Activated T-cell treated with anti-CD3 and anti-CD28 coated beads, Interleukin-2, amount 50 U/mL, for 72 hours (primary cell): ENCODE measurements at places on chromosomes 13 and 19. TPM values are rescaled to one million over a fixed set of nuclear protein-coding genes. Genes with fewer than 3 reads are reported as not detected.

DNA sequence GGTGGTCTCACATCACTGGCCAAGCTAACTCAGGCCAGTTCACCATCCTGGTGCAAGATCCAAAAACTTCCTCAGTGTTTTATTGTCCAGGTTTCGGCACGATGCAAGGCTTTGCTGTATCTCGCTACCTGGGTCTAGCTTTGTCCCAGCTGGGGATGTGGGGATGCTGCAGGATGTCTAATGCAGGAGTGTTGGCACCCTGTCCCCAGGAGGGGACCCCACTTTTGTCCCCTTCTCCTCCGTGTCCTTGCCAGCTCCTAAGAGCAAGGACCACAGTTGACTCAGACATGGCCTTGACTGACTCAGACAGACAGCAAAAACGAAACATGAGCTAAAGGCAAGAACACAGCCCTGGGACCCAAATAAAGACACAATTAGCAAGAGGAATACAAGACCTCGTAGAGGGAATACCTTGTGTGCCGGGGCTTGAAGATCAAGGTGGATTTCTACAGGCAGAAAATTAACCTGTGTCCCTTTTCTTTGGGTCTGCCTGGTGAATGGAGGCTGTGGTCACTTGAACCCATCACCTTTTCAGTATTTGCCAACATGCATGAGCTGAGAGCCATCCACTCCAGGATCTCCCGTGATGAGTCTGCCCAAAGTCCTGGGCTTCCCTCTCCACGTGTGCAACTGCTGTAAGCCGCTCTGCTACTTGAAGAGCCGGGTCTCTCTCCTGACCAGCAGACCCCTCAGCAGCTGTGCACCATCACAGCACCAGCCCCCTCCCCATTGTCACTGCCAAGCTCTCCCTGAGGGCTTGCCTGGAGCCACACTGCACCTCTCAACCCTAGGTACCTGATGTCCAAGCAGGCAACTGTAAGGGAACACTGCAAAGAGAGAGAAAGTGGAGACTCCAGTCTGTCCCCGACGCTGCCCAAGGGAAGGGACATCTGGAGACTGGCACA, 149.5 kb upstream of the ZNF507 start:
- H3K4me1 ChIP-seq = no peaks in the 10 kb centered on the region
- H3K36me3 ChIP-seq = no peaks in the 10 kb centered on the region
- peaks cover 4% of the 10 kb centered on the region for H3K27me3 ChIP-seq
- H3K27ac ChIP-seq = no peak overlapping the region

DNA sequence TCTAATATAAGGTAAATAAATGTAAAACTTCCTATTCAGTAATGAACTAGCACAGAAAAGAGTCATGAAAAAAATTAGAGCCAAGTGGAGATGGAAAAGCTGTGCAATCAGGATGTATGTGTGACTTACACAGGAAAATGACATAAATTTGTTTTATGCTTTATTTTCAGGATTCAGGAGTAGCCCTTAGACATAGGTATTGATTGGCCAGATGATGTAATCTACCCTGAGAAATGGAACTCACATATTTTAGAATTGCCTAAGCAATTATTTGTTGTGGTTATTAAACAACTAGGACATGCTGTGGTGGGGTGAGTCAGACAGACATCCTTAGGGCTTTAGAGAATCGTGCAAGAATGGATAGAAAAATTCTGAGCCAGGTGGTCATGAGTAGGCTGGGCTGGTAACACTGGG, 110.6 kb downstream of the PCDH9 start:
- no peaks in the 10 kb centered on the region for H3K36me3 ChIP-seq
- no peak for DNase-seq
- H3K4me3 ChIP-seq = no peak overlapping the region
- no peak overlapping the region for H3K27ac ChIP-seq
- H3K4me1 ChIP-seq = no peaks in the 10 kb centered on the region

ERICH6B gene
- total RNA-seq = not detected

RAB3D gene
- 16.8 TPM for total RNA-seq

- peak overlapping the region; percentile 3 for H3K27ac ChIP-seq
- H3K4me1 ChIP-seq = peaks cover 37% of the 10 kb centered on the region
- no peak for DNase-seq
- H3K4me3 ChIP-seq = no peak overlapping the region
- H3K36me3 ChIP-seq = peaks cover 35% of the 10 kb centered on the region
- no peaks in the 10 kb centered on the region for H3K27me3 ChIP-seq
Measured at GRCh38 chr13:99526549-99526948, 25.3 kb downstream of the TM9SF2 start.

GRCh38 chr19:31344403-31344802, 4.8 kb downstream of the TSHZ3 start:
- no peak overlapping the region for H3K4me3 ChIP-seq
- H3K4me1 ChIP-seq = peaks cover 25% of the 10 kb centered on the region
- peaks cover 30% of the 10 kb centered on the region for H3K27me3 ChIP-seq

GRCh38 chr19:19460258-19460731, 54.8 kb downstream of the GATAD2A start:
- peaks cover 4% of the 10 kb centered on the region for H3K36me3 ChIP-seq
- peak overlapping the region; percentile 87 for H3K4me3 ChIP-seq
- no peaks in the 10 kb centered on the region for H3K27me3 ChIP-seq
- DNase-seq = peak; percentile 51

- H3K4me1 ChIP-seq = no peaks in the 10 kb centered on the region
- H3K36me3 ChIP-seq = no peaks in the 10 kb centered on the region
Measured at GRCh38 chr13:105471673-105472072, 1063.8 kb downstream of the EFNB2 start.

TNNI3 gene
- 0.91 TPM for total RNA-seq

DNA sequence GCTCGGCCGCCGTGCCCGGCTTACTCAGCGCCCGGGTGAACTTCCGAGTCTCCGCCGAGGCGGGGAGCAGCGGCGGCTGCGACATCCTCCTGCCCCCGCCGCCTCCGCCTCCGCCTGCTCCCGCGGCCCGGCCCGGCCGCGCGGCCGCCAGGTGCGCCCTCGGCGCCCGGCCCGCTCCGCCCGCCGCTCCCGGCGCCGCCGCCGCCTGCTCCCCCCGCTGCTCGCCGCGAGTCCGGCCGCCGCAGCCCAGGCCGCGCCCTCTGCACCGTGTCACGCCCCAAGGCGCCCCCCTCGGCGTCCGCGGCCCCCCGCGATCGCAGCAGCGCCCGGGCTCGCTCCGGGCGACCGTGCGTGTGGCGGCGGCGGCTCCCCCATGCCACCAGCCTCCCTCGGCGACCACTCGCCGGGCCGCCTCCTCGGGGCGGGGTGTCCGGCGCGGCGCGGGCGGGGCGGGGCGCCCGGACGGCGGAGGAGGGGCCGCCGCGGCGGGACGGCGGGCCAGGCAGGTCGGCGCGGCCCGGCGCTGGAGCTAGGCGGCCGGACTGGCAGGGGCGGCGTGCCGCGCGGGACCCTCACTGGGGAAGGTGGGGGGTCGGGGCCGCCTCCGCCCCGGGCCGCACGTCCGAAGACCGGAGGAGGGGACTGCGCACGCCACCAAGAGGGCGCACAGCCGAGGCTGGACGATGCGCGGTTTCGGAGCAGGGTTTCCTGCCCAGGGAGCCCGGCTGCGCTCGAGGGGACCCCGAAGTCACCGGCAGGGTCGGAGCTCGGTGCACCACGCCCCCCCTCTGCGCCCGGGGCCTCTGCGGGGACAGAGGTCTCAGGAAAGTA, 108.6 kb upstream of the DOCK9 start:
- peak; percentile 87 for DNase-seq
- H3K36me3 ChIP-seq = peaks cover 5% of the 10 kb centered on the region
- H3K27ac ChIP-seq = no peak overlapping the region

DZIP1 gene
- total RNA-seq = 0.31 TPM

- H3K27ac ChIP-seq = no peak overlapping the region
- DNase-seq = no peak
- no peaks in the 10 kb centered on the region for H3K27me3 ChIP-seq
Measured at GRCh38 chr13:60931858-60932546, 483.6 kb downstream of the PCDH20 start.

DNA sequence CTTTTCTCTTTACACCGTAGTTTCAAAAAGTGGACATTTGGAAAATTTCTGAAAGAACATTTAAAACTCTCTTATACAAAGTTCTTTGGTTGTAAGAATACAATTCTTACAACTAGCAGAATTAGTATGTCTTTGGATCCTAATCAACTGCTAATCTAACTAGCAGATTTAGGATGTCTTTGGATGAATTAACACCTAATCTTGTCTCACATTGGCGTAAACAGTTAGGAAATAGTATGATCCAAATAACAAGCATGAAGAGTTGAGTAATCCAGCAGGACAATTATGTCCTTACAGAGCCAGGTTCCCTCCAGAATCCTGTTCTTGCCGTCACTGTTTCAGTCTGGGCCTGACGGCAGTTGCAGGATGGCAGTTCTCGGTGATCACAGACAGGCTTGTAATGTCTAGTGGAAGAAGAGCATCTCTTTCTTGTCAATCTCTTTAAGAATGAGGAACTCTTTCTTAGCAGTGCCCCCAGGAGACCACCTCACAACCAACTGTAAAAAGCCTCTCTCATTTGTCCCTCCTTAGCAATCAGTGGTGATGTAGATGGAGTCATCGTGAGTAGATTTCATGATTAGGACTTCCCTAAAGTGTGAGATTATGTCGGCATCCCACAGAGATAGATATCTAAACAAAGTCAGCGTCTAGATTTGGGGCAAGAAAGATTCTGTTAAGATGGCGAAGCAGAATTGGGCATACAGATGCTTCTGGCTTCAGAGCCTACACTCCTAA, 5.7 kb upstream of the TNFSF13B start:
- no peaks in the 10 kb centered on the region for H3K27me3 ChIP-seq
- no peak overlapping the region for H3K4me3 ChIP-seq
- no peak for DNase-seq
- no peak overlapping the region for H3K27ac ChIP-seq

- no peaks in the 10 kb centered on the region for H3K4me1 ChIP-seq
- H3K27ac ChIP-seq = no peak overlapping the region
- DNase-seq = no peak
- peaks cover 38% of the 10 kb centered on the region for H3K27me3 ChIP-seq
- H3K36me3 ChIP-seq = no peaks in the 10 kb centered on the region
- H3K4me3 ChIP-seq = no peak overlapping the region
Measured at GRCh38 chr13:33025220-33025744, 9.1 kb downstream of the KL start.

- no peaks in the 10 kb centered on the region for H3K36me3 ChIP-seq
- H3K27me3 ChIP-seq = peaks cover 18% of the 10 kb centered on the region
- H3K4me1 ChIP-seq = peaks cover 37% of the 10 kb centered on the region
Measured at GRCh38 chr19:7191946-7192691, 102.1 kb downstream of the INSR start.

MBD3L3 gene
- not detected for total RNA-seq

GRCh38 chr19:16076154-16076957, at the start of gene TPM4:
Gene TPM4 (plus strand): TSS chr19:16076495. CDS start chr19:16076566, 71 bp downstream.
- H3K27ac ChIP-seq = peak within 1 kb of the TSS; percentile 99
- H3K4me3 ChIP-seq = peak within 1 kb of the TSS; percentile 94
- H3K36me3 ChIP-seq = peaks cover 26% of the 10 kb centered on the region
- peak; percentile 90 for DNase-seq
- no peaks in the 10 kb centered on the region for H3K27me3 ChIP-seq

GRCh38 chr13:92560883-92561282, 665.7 kb upstream of the GPC6 start:
- H3K4me1 ChIP-seq = no peaks in the 10 kb centered on the region
- H3K4me3 ChIP-seq = no peak overlapping the region
- H3K27me3 ChIP-seq = no peaks in the 10 kb centered on the region
- no peak for DNase-seq
- no peaks in the 10 kb centered on the region for H3K36me3 ChIP-seq

WDR87 gene
- not detected for total RNA-seq

DNA sequence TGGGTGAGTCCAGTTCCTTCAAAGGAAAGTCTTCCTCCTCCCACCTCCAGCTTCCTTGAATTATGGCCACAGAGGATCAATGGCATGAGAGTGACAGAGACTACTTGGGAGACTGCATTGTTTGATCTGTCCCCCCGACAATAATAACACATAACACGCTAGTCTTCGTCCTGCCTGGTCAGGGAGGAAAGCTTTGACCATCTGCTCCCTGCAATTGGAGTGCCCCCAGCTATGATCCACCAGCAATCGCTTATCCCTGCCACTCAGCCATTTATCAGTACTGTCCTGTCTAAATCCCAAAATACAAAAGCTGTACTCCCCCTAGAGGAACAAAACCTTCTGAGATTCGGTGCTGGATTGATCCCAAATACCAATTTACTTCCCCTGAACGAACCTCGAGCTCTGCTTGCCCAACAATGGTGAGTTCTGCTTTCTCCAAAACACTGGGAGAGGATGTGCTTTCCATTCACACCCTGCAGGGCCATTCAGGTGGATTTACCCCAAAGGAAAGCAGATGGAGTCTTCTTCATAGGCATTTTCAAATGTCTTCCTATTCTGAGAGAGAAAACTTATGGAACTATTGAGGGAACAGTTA, 466.7 kb downstream of the TSHZ3 start:
- no peaks in the 10 kb centered on the region for H3K27me3 ChIP-seq
- no peak overlapping the region for H3K27ac ChIP-seq
- no peaks in the 10 kb centered on the region for H3K36me3 ChIP-seq
- H3K4me1 ChIP-seq = peaks cover 4% of the 10 kb centered on the region
- no peak for DNase-seq

ZNF260 gene
- 12.2 TPM for total RNA-seq

NCAN gene
- total RNA-seq = 0.14 TPM

DNA sequence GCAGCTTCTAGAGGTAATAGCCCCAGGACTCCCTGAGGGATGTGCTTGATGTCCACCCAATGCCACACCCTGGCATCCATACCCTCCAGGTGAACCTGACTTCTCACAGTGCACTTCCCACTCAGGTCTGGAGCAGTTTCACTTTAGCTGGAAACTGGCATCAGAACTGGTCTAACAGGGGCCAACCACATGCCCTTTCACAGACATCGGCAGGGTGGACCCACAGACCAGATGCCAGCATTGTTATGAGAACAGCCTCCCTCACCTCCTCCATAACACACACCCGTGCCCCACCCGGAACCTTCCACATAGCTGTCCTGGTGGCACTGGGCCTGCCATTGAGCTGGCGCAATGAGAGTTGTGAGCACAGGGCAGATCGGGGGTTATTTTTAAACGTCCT, 77.4 kb upstream of the GPR12 start:
- H3K4me1 ChIP-seq = no peaks in the 10 kb centered on the region
- peaks cover 19% of the 10 kb centered on the region for H3K27me3 ChIP-seq
- no peak for DNase-seq
- H3K27ac ChIP-seq = no peak overlapping the region
- no peaks in the 10 kb centered on the region for H3K36me3 ChIP-seq
- H3K4me3 ChIP-seq = no peak overlapping the region

- H3K36me3 ChIP-seq = peaks cover 5% of the 10 kb centered on the region
- H3K27me3 ChIP-seq = no peaks in the 10 kb centered on the region
- H3K27ac ChIP-seq = peak overlapping the region; percentile 14
- peaks cover 11% of the 10 kb centered on the region for H3K4me1 ChIP-seq
Measured at GRCh38 chr13:42312817-42313431, 41.0 kb downstream of the AKAP11 start.

DNA sequence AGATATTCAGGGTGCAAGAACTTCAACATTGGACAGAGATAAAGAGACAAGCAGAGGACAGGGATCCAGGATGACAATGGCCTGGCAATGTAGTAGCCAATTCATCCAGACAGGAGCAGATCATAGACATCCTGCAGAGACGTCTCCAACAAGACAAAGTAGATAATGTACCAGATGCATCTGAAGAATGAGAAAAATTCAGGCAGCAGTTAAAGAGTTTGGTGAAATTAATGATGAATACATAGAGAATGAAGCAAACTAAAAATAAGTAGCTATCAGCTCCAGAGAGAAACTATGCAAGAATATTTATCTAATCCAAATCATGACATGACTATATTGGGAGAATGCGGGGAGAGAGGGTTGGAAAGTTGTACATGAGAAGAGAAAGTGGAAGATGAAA, 278.4 kb upstream of the DACH1 start:
- H3K4me1 ChIP-seq = no peaks in the 10 kb centered on the region
- no peaks in the 10 kb centered on the region for H3K27me3 ChIP-seq
- no peaks in the 10 kb centered on the region for H3K36me3 ChIP-seq
- H3K4me3 ChIP-seq = no peak overlapping the region
- DNase-seq = no peak
- H3K27ac ChIP-seq = no peak overlapping the region

PRSS57 gene
- total RNA-seq = not detected
